ENCODE measurements at places on chromosomes 7 and 10.

- no peak for DNase-seq
Measured at GRCh38 chr7:50293509-50294179, 10.9 kb upstream of the IKZF1 start.

GRCh38 chr7:154610903-154611302, 392.0 kb downstream of the PAXIP1 start:
- no peak for DNase-seq

GRCh38 chr7:1330801-1331425, 98.2 kb downstream of the UNCX start:
- no peak for DNase-seq

DNA sequence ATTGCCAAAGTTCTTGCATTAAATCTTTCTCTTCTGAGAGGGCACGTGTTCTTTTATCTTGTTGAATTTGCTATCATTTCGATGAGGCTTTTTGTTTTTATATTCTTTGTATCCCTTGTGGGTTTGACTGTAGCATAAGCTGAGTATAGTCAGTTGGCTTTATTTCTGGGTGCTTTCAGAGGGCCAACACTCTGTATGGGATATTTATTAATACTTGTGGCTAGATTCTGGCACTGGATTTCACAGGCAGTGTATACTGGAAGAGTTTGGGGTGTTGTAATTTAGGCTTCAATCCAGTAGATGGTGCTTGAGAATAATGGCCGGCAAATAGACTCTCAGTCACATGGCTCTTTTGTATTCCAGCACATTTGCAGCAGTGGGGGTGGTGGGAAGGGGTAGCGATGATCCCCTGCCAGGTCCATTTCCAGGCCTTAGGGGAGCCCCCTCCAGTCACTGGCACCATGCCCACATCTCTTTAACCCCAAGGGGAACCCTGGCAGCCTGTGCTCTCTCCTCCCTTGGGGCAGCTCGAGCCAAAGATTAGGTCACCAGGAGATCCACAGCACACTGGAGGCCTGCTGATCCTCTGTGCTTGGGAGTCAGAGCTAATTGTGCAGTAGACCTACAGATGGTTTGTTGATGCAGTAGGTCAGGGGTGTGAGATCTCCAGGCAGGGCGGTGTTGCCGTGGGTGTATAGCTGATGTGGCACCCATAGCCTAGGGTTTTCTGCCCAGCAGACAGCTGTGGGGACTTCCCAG, 81.8 kb downstream of the PTPN20 start:
- DNase-seq = peak; percentile 35

GRCh38 chr7:49703337-49703736, 70.1 kb upstream of the VWC2 start:
- DNase-seq = no peak

- DNase-seq = no peak
Measured at GRCh38 chr10:74880041-74880440, 53.6 kb downstream of the KAT6B start.

- no peak for DNase-seq
Measured at GRCh38 chr7:90660819-90661218, 64.7 kb downstream of the CDK14 start.

DNA sequence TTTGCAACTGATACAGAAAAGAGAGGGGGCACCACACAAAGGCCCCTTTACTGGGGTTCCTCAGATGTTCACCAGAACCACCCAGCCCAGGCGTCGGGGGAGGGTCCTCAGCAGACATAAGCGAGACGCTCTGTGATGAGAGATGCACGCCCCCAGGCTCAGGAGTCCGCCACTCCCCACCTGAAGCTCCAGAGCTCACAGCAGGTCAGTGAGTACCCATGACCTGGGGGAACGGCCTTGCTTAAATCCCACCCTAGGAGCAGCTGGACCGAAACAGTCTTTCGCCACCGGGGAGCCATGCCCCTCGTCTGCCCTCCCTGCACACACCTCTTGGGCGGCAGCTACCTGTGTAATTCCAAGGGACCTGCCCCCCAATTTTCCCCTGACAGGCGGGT, 2.8 kb downstream of the CRYGN start:
- no peak for DNase-seq

- DNase-seq = peak; percentile 24
Measured at GRCh38 chr7:141339603-141340002, 211.6 kb upstream of the AGK start.

- DNase-seq = no peak
Measured at GRCh38 chr10:79948976-79949722, at the start of gene SFTPD. Gene SFTPD, minus strand, starts transcription at chr10:79949105. Its CDS starts 2,446 bp downstream, at chr10:79946659.

GRCh38 chr7:1028775-1029636, 15.3 kb upstream of the GPR146 start:
- peak; percentile 79 for DNase-seq

GRCh38 chr10:122468926-122469781, 7.8 kb downstream of the HTRA1 start:
- no peak for DNase-seq

DNA sequence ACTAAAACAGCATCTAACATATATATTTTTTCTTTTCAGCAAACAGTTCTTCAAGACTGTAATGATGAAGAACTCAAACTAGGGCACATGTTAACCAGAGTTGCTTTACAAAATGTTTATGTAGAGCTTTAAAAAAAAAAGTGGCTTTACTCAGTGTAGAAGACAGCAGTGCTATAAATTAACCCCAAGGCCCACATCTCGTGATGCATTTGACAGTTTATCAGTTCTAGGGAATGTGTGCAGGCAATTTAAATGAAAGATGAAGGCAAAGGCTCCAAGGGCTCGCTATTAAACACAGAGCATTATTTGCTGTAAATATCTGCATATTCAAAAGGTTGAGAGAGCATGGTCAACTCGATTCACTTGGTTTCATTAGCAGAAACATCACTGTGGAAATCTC, 558.1 kb downstream of the MAGI2 start:
- no peak for DNase-seq

DNA sequence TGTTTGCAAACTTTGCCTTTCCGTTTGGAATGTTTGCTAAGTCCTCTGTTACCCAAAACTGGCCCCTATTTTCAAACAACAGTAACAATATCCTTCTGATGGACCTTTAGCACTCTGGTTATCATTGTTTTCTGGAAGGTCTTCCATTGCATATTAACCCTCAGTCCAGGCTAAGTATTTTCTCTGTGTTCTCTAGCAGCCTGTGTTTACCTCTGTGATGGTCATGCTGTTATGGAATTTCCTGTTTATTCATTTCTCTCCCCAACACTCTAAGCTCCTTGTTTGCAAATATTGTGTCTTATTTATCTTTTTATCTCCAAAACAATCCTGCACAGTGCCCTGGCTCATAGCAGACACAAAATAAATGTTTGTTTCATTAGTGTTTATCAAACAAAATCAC, 560.3 kb downstream of the ATRNL1 start:
- no peak for DNase-seq

- DNase-seq = no peak
Measured at GRCh38 chr7:36994456-36995112, 270.3 kb upstream of the AOAH start.

DNA sequence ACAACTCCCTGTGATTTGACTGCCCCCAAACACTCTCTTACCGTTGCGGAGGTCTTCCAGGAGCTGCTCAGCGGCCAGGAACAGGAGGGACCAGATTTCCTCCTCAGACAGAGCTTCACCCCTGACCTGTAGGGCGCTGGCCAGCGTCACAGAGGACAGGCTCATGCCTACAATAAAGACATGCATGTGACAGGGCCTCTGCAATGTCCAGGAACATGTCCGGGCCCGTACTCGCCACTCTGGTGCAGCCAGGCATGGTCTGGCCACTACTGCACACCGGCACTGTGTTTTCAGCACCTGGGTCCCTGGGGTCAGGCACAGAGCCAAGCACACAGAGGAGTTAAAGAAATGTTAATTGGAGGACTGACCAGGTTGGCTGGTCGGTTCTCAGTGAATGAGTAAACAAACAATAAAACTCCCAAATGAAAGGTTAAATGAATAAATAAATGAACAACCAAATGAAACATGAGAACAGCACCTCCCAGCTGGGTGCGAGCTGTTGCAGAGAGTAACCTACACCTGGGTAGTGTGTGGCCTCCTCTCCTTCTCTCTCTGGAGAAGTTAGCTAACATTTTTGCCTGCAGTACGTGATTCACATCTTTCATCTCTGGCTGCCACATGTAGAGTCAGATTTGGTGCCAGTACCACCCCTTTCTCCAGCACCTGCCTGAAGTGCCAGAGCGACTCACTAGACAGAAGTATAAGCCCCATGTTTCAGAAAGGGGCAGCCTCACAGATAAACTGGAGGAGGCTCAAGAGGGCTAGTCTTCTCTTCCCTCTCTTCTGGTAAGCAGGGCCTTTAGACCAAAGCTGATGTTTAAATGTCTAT, 22.8 kb downstream of the FRMPD2 start:
- no peak for DNase-seq

- DNase-seq = no peak
Measured at GRCh38 chr10:69506834-69507713, 55.8 kb downstream of the TSPAN15 start.

DNA sequence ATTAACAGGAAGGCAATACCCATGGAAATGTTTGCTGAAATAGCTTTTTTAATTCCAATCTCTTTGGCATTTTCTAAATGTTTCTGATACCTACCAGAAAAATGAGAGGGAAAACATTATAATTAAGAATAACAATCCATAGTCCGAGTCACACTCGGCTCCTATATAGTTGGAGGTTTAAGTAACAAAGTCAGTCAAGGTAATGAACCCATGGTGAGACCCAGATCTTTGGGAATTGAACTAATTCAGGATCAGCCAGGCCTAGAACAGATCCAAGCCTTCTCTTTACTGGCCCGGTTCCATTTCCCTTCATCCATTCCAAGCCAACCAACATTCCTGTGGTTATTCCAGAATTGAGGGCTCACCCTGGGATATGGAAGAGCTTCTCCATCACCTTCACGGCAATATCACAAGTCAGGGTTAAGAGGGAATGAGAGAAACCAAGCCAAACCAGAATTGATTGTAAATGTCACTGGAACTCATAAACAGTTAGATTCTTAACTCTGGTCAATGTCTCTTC, 28.3 kb downstream of the ABCB4 start:
- DNase-seq = no peak

GRCh38 chr10:127527320-127527719, 21.8 kb upstream of the NPS start:
- no peak for DNase-seq

- DNase-seq = no peak
Measured at GRCh38 chr7:5630670-5631069, 150.8 kb downstream of the RNF216 start.

DNA sequence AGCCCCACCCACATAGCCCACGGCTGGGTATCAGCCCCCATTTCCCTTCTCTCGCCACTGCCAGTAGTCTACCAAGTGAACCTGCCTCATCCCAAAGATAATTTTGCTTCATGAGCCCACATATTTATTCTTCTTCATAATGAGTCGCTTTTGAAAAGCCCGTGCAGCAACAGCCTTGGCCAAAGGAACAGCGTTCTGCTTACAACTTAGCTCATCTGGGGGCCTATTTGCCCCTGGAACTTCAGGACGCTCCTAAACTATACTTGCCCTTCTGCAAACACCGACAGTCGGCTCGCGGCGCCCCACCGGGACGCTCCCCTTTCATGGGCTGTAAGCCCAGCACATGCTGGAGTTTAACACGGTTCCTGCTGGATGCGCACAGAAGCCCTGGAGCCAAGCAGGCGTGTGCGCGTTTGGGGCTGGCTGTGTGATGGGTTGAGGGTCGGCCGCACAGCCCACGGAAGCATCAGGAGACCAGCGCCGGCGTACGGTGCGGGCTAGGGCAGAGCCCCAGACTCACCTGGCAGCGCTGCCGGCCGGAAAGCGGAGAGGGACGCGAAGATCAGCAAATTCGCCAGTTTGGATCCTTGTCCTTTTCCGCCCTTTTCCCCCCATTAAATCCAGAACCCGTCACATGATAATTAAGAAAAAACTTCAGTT, 370 bp downstream of the TMEM60 start:
- DNase-seq = peak; percentile 13

DNA sequence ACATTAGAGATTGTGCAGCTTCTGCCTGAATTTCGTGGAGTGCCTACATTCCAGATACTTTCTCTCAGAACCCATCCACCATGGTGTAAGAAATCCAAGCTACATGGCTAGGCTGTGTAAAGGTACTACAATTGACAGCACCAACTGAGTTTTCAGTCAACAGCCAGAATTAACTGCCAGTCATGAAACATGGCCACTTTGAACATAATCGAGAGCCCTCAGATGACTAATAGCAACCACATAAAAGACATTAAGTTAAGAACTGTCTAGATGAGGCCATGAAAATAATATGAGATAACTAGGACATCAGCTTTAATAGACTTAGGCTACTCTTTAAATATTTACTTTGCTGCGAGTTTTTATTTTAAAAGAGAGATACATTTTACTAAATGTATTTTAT, 1106.8 kb upstream of the LRRTM3 start:
- DNase-seq = no peak

DNA sequence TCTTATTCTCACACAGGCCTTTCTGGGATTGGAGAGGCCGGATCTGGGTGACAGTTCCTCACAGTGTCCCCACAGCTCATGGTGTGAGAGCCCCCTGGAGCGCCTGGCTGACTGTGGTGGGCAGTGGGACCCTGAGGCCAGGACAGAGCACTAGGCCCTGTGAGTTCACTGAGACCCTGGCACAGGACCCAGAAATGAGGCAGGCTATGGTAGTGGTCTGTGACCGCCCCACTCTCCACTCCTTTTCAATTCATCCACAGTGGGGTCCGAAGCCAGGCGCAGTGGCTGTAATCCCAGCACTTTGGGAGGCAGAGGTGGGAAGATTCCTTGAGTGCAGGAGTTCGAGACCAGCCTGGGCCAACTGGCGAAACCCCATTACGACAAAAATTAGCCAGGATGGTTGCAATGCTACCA, 95.9 kb upstream of the TNRC18 start:
- no peak for DNase-seq

- no peak for DNase-seq
Measured at GRCh38 chr10:86657396-86658011, 3.2 kb downstream of the OPN4 start.

- DNase-seq = no peak
Measured at GRCh38 chr7:44184206-44184872, 4.9 kb downstream of the GCK start.

DNA sequence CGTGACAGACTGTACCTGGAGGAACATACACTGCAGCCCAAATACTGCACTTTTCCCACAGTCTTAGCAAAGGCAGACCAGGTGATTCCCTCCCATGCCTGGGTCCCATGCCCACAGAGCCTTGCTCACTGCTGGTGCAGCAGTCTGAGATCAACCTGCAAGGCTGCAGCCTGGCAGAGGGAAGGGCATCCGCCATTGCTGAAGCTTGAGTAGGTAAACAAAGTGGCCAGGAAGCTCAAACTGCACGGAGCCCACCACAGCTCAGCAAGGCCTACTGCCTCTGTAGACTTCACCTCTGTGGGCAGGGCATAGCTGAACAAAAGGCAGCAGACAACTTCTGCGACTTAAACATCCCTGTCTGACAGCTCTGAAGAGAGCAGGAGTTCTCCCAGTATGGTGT, 597.8 kb upstream of the MBL2 start:
- DNase-seq = no peak

- no peak for DNase-seq
Measured at GRCh38 chr10:100174699-100175677, 10.8 kb downstream of the ERLIN1 start.

GRCh38 chr7:6178298-6179029, 94.0 kb downstream of the CYTH3 start:
- DNase-seq = no peak
